ENCODE measurements at places on chromosomes 11 and 22.

DNA sequence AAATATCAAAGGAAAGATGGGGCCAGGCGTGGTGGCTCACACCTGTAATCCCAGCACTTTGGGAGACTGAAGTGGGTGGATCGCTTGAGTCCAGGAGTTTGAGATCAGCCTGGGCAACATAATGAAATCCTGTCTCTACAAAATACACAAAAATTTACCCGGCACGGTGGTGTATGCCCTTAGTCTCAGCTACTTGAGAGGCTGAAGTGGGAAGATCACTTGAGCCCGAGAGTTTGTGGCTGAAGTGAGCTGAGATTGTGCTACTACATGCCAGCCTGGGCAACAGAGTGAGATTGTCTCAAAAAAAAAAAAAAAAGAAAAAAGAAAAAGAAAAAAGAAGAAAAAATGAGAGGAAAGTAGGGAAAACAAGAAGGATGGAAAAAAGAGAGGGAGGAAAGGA lies 3.8 kb upstream of the TRIM6 start:
- no peaks in the 10 kb centered on the region for H3K27me3 ChIP-seq
- H3K36me3 ChIP-seq, result peaks cover 6% of the 10 kb centered on the region
- ATAC-seq, result no peak
- H3K4me1 ChIP-seq, result peaks cover 6% of the 10 kb centered on the region

GRCh38 chr22:20268279-20269012 lies at the start of gene RTN4R:
Gene RTN4R (minus strand): TSS chr22:20268318. CDS start chr22:20268092, 226 bp downstream.
- peaks cover 6% of the 10 kb centered on the region for H3K4me1 ChIP-seq
- H3K27ac ChIP-seq, result no peak within 1 kb of the TSS
- H3K4me3 ChIP-seq, result peak within 1 kb of the TSS; percentile 66
- peak; percentile 74 for ATAC-seq

- peaks cover 8% of the 10 kb centered on the region for H3K4me1 ChIP-seq
- peaks cover 42% of the 10 kb centered on the region for H3K36me3 ChIP-seq
- no peak for ATAC-seq
- no peak overlapping the region for H3K4me3 ChIP-seq
These were observed 4.7 kb upstream of the TTC36 start for GRCh38 chr11:118522571-118523072.

DNA sequence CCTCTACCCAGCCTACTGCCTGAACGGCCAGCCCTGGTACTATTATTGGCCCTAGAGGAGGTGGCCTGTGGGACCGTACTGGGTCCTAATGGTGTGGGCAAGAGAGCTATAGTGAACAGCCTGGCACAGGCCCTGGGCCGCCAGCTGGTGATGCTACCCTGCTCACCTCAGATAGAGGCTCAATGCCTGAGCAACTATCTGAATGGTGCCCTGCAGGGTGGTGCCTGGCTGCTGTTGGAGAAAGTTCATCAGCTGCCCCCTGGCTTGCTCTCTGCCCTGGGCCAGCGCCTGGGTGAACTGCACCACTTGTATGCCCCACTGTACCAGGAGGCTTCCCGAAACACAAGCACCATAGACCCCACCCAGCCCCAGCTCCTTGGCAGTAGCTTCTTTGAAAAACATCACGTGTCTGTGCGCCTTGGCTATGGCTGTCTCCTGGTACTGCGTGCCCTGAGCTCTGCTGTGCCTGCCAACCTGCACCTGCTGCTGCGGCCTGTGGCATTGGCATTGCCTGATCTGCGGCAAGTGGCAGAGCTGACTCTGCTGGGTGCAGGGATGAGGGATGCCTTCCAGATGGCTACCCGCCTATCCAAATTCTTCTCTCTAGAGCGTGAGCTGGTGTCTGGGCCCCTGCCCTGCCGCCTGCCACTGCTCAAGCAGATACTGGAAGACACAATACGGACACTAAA lies 49.0 kb downstream of the DNHD1 start:
- H3K27ac ChIP-seq, result no peak overlapping the region

GRCh38 chr11:23413057-23413456 lies 552.8 kb upstream of the CCDC179 start:
- ATAC-seq, result no peak
- no peaks in the 10 kb centered on the region for H3K36me3 ChIP-seq
- no peak overlapping the region for H3K27ac ChIP-seq
- no peak overlapping the region for H3K4me3 ChIP-seq
- no peaks in the 10 kb centered on the region for H3K27me3 ChIP-seq

GRCh38 chr11:10498426-10499250 lies 42.3 kb downstream of the RNF141 start:
- ATAC-seq, result no peak
- peaks cover 90% of the 10 kb centered on the region for H3K36me3 ChIP-seq
- peaks cover 23% of the 10 kb centered on the region for H3K4me1 ChIP-seq
- no peaks in the 10 kb centered on the region for H3K27me3 ChIP-seq

GRCh38 chr11:75760710-75761493 lies 7.7 kb upstream of the DGAT2 start:
- no peak overlapping the region for H3K27ac ChIP-seq
- H3K4me3 ChIP-seq, result no peak overlapping the region
- H3K4me1 ChIP-seq, result no peaks in the 10 kb centered on the region
- H3K27me3 ChIP-seq, result no peaks in the 10 kb centered on the region
- ATAC-seq, result no peak
- H3K36me3 ChIP-seq, result no peaks in the 10 kb centered on the region

DNA sequence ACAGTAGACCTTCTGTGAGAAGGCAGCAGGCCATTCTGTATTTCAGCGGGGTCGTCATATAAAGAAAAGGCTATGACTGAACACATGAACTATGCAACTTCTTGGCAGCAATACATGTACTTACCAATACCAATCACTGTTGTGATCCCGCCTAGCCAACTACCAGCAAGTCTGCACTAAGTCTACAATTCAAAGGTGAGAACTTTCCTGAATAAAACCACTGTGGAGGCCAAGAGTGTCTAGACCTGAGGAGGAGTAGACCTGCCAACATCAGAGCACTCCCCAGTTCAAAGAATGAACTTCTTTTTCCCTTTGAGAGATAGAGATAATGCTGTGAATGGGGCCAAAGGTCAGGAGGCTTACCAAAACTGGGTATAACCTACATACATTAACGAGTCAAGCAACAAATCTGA lies 108.2 kb downstream of the SIK3 start:
- ATAC-seq, result no peak
- H3K27me3 ChIP-seq, result no peaks in the 10 kb centered on the region

DNA sequence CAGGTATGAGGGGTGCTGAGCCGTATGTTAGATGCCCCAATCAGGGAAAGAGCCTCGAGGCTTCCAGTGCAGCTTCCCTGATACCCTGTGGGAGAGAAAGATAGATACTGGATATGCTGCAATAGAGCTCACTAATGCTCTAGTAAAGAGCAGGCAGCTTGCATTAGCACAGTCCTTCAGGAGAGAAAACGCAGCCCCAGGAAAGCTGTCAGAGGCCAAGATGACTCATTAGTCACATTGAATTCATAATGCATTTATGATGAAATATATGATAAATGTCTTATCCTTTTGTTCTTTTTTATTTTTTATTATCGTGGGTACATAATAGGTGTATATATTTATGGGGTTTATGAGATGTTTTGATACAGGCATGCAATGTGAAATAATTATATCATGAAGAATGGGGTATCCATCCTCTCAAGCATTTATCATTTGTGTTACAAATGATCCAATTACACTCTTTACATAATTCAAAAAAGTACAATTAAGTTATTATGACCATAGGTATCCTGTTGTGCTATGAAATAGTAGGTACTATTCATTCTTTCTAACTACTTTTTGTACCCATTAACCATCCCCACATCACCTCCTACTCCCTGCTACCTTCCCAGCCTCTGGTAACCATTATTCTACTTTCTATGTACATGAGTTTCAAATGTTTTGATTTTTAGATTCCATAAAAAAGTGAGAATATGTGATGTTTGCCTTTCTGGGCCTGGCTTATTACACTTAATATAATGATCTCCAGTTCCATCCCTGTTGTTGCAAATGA lies 94.5 kb upstream of the TOP3B start:
- H3K4me1 ChIP-seq, result peaks cover 14% of the 10 kb centered on the region
- H3K4me3 ChIP-seq, result no peak overlapping the region
- H3K36me3 ChIP-seq, result no peaks in the 10 kb centered on the region
- H3K27me3 ChIP-seq, result no peaks in the 10 kb centered on the region
- ATAC-seq, result no peak

DNA sequence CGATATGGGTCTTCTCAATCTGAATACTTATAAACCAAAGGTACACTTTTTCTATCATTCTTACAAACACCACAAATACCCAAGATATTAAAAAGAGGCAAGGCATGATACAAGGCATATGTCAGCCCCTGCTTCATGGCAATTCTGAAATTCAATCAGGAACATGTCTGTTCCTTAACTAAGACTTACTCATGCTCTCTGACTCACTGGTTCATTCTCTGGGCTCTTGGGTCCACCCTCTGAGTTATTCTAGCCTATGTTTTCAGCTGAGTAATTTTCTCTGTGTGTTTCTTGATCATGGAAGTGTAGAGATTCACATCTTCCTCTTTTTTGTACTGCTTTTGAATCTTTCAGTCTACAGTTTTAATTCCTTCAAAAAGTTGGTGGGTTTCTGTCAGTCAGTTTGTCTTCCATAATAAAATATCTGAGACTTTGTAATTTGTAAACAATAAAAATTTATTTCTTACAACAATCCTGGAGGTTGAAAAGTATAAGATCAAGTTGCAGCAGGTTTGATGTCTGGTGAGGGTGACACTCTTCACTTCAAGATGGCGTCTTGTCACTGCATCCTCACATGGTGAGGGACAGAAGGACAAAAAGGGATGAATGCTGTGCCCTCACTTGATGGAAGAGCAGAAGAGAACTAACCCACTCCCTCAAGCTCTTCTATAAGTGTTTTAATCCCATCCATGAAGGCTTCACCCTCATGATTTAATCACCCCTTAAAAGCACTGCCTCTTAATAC lies 211.7 kb downstream of the FAM76B start:
- H3K27ac ChIP-seq, result peak overlapping the region; percentile 82
- H3K4me3 ChIP-seq, result no peak overlapping the region
- H3K4me1 ChIP-seq, result peaks cover 11% of the 10 kb centered on the region
- H3K36me3 ChIP-seq, result no peaks in the 10 kb centered on the region
- H3K27me3 ChIP-seq, result no peaks in the 10 kb centered on the region

- H3K36me3 ChIP-seq, result no peaks in the 10 kb centered on the region
- ATAC-seq, result no peak
These were observed 8.6 kb upstream of the C11orf96 start for GRCh38 chr11:43933608-43934551.

DNA sequence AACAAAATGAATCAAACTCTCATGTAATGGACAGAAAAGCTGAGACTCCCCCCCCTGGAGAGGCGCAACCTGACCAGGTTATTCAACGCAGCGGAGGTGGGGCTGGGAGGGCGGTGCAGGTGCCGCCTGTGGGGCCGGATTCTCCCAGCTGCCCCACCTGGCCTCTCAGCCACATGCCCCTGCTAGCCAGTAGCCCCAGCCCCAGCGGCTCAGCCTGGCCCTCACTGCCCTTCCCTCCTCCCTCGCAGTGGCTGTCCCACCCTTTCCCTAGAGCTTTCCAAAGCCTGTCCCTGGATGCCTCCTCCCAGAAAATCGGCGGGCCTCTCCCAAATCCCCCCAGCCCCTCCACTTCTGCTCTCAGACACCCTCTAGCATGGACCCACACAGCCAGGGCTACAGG lies 31.2 kb upstream of the RASD2 start:
- H3K27me3 ChIP-seq, result peaks cover 37% of the 10 kb centered on the region
- H3K36me3 ChIP-seq, result no peaks in the 10 kb centered on the region
- H3K4me3 ChIP-seq, result no peak overlapping the region
- H3K27ac ChIP-seq, result no peak overlapping the region

- no peaks in the 10 kb centered on the region for H3K27me3 ChIP-seq
- ATAC-seq, result no peak
- peaks cover 17% of the 10 kb centered on the region for H3K4me1 ChIP-seq
These were observed 9.9 kb downstream of the IFT27 start for GRCh38 chr22:36765943-36766450.

Measured in stimulated activated memory B cell treated with anti-CD40 and anti-IgM and Interleukin-4, amounts not matched to agents 10 μg/mL and 1 μg/mL and 100 μg/mL, for 72 hours (primary cell).